NCI-H526 treated with DMSO at 0.1 percent for 48 hours (cell line): ENCODE measurements at places on chromosomes 5 and 9.

- DNase-seq = no peak
Observed at GRCh38 chr9:69044240-69045219, 9.0 kb downstream of the FXN start.

DNA sequence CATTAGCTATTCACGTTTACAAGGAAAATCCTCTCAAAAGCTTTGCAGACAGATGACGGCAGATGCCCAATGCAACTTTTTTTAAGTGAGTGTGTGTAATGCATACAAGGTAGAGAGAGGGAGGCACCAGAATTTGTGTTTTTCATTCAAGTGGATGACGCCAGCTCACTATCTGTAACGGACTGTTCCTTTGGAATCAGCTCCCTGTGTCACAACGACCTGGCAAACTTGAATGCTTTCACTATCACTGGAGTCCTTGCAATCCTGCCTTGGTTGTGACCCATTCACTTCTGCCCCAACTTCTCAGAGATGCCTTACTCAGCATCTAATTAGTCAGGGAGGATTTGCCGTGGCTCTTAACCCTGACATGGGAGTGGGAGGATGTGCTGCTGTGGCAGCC, 148.5 kb downstream of the BNC2 start:
- DNase-seq = peak; percentile 64

DNA sequence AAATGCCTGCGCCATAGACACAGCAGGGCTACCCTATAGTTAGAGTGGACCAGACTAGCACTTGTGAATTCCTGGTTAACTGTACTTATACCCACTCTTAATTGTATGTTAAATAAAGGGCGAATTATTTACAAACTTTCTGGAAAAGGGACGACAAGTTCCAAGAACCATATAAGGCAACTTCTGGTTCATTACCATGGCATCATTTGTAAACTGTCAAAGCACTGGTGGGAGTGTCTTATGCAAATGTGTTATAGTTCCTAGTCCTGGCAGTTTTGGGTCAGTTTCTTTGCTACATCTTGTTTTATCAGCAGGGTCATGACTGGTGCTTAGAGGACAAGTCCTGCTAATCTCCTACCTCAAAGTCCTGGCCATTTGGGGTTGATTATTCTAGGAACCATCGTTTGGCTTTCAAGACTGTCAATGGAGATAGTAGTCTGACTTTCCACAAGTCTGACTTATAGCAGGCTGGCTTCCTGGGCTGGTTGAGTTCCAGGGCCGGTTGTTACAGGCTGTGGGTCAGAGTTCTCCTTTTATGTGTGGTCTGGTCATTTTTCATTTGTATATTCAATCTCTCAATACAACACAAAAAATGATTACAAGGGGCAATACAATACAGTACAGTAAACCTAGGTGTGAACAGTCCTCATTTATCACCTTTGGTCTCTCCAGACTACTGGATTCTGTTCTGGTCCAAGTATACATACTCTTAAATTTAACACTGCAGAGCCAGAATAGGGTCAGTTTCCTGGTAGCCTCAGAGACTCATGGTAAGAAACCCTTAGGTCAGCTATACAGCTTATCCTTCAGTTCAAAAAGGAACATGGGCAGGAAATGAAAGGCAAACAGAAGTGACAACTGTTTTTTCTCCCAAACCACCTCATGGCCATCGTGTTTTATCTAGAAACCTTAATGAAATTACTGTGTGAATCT, 8.3 kb upstream of the CFAP95 start:
- no peak for DNase-seq

DNA sequence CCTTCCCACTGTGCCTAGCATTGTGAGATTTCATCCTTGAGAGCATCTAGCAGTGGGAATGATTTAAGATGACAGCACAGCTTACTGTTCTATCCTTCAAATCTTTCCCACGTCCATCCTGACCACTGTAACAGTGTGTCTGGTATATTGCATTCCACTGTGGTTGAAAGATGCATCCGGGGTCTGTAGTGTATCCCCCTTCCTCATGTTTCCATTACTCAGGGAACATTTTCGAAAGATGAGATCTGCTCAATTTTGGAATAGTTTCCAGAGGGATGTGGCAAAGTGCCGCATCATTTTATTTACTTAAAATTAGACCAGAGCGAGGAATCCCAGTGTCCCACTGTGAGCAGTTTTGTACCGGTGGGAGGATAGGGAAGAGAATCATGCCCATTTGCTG, 407.1 kb upstream of the PAPPA start:
- DNase-seq = no peak

DNA sequence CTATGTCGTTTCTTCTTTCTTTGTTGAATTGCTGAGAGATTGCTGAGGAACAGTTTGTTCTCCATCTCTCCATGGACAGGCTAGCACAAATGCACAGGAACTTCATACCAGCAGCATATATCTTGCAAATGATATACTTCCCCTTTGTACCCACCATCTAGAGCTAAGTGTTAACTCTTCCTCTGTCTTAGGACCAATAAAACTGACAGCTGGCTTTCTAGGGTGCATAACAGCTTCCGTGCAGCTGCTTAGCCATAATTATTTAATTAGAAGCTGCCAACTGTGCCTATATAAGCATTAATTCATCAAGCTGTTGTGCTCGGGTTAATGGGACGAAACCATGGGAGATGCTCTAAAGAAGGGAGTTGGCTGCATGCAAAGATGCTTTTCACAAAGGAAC, 38.7 kb downstream of the KCTD16 start:
- no peak for DNase-seq

- no peak for DNase-seq
Observed at GRCh38 chr5:130164966-130165365, 260.7 kb downstream of the CHSY3 start.

DNA sequence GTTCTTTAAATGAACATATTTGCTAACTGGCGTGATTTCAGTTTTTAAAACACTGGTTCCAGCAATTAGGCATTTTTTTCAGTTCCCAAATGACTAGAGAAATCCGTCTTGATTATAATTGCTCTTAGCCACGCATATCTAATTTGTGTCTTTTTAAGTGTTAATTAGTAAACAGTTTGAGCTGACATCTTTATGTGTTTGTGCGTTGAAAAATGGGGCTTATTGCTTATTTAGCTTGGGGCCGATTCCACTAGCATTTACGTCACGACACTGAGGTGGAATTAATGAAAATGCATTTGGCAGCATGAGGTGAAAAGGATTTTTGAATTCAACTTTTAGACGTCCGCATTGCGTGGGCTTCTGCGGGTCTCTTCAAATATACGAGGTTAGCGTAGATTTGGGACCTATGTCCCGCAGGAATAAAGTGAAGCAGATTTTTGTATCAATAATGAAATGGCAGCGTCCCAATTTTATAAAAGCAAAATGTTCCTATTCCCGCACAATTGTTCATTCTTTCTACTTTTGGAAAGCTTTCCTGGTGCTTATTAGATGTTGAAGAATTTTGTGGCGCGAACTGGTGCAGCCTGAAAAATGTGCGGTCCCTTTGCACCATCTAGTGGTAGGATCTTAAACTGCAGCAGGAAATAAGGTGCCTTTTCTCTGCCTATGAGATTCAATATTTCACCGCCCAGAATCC, 122.7 kb upstream of the LMX1B start:
- DNase-seq = peak; percentile 16

- no peak for DNase-seq
Observed at GRCh38 chr9:32384002-32384363, 460 bp upstream of the ACO1 start.

GRCh38 chr5:113223831-113224604, 210.8 kb downstream of the TSSK1B start:
- DNase-seq = no peak

DNA sequence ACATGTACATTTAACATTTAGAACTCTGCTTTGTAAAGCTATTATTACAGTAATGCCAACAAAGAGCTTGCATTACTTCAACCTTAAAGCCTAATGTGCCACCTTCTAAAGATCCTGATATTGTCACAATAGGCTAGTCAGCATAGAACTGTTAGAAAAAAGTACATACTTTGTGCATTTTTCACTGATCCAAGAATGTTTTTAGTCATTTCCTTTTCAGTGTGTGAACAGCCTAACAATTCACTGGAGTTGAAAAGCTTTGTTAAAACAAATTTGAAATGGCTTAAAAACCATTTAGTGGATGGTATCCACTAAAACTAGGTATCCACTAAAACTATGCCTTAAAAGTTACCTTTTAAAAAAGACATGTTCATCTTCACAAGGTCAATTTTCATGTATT, 4.5 kb downstream of the RPS6 start:
- no peak for DNase-seq

- no peak for DNase-seq
Observed at GRCh38 chr9:93119953-93120845, 13.9 kb downstream of the NINJ1 start.

DNA sequence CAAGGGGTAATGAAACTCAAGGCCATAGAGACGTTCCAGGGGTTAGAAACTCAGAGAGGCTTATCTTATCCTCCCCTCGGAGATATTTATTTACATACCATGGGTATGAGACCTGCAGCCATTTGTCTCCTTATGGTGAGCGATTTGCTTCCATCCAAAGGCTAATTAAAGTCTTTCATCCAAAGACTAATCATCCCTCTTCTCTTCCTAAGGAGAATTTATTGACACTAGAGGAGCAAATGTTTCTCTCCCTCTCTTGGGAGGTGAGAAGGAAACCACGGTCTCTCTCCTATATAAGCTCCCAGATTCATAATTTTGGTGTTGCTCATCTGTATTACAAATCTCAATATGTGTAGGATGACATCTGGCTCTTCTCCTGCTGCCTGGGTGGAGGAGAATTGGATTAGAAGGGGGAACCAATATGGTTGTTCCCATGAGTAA, 31.0 kb upstream of the RPS23 start:
- DNase-seq = no peak

- DNase-seq = peak; percentile 32
Observed at GRCh38 chr5:171418982-171419687, at the start of gene FGF18. Gene FGF18 (plus strand): TSS chr5:171419647. CDS start chr5:171420200, 553 bp downstream.

GRCh38 chr5:5158472-5158895, 18.4 kb downstream of the ADAMTS16 start:
- DNase-seq = no peak

GRCh38 chr5:124700333-124700732, 46.1 kb downstream of the ZNF608 start:
- no peak for DNase-seq

- DNase-seq = no peak
Observed at GRCh38 chr9:126957687-126958053, 43.1 kb downstream of the RALGPS1 start.

GRCh38 chr9:87160148-87161102, 213.1 kb upstream of the GAS1 start:
- DNase-seq = no peak

DNA sequence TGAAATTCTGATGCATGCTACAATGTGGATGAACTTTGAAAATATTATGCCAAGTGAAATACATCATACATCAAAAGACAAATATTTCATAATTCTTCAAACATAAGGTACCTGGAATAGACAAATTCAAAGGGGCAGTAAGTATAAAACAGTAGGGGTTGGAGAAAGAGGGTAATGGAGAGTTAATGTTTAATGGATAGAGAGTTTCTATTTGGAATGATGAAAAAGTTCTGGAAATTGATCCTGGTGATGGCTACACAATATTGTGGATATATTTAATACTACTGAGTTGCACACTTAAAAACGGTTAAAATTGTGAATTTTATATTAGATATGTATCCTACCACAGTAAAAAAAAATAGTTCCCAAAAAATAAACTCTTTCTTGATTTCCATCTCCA, 14.6 kb upstream of the CNTLN start:
- no peak for DNase-seq

- DNase-seq = no peak
Observed at GRCh38 chr5:111422245-111422644, 90.1 kb downstream of the STARD4 start.

DNA sequence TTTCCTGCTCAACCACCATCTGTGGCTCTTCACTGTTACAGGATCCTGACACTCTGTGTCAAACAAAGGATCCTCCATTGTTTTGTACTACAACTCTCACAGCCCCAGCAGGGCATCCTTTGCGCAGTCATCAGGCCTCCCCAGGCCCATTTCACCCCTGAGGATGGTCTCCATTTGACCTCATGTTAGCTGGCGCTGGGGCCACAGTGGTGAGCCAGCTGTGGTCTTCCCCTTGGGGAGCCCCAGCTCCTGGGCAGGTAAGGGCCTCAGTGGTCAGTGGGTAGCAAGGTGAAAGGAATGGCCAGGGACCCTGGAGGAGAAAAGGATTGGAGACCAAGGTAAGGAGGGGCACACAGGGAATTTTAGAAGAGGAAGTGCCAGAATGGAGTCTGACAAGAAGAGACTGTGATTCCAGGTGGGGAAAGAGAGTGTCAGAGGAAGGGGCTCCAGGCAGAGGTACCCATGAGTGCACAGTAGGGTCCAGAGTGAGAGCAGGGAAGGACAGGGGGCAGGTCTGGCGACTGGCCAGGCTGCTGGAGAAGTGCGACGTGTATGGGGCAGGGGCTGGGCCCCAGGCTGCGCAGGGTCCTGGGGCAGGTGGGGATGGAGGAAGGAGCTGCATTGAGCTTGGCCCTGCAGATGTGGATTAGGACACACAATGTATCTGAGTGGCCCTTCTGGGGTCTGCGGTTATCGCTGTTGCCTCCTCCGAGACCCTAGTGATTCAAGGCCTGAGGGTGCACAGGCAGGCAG, 109.9 kb downstream of the PHF2 start:
- DNase-seq = no peak

GRCh38 chr5:95864944-95865504, 42.5 kb upstream of the GLRX start:
- peak; percentile 56 for DNase-seq

DNA sequence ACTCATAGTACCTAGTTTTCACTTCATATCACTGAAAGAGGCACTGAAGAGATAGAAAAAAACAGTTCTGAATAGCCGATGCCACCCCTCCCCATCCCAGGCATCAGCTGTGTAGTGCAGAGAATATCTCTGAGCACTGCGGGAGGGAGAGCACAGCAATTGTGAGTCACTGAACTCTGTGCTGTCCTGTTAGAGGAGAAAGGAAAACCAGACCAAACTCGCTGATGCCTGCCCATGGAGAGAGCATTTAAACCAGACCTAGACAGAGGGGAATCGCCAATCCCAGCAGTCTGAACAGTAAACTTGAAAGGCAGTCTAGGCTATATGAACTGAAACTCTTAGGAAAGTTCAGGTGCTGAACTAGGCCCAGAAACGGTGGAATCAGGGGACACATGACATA, 120.1 kb upstream of the SLC30A5 start:
- DNase-seq = no peak

- DNase-seq = no peak
Observed at GRCh38 chr9:75964427-75964826, 74.0 kb downstream of the PCSK5 start.

- no peak for DNase-seq
Observed at GRCh38 chr9:81132796-81133195, 556.6 kb downstream of the TLE1 start.
